ENCODE measurements at places on chromosomes 2 and 18.
A peak's percentile ranks its signal among the peaks of the same experiment; 100 is the strongest.

GRCh38 chr2:119013671-119014070, 71.7 kb downstream of the MARCO start:
- no peak for DNase-seq

- DNase-seq: peak; percentile 58
Measured at GRCh38 chr2:15359716-15360531, 201.2 kb downstream of the NBAS start.

- peak; percentile 93 for DNase-seq
Measured at GRCh38 chr2:232260075-232260474, 118.5 kb upstream of the ALPP start.

DNA sequence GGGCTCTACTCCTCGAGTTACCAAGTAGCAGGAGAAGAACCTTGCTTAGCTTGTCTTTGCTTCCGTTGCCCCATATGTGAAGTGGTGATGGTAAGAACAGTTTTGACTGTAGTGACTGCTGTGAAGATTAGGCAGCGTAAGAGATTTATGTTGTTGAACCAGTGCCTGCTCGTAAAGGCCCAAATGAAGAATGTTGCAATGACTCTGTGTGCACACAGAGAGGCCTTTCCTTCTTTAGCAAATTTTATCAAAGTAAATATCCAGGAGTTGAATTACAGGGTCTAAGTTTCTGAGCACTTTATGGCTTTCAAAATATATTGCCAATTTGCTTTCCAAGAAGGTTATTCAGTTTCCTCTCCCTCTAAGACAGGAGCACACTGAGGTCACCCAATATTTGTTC, 14.5 kb downstream of the NTSR2 start:
- no peak for DNase-seq

GRCh38 chr2:157692768-157693167, 64.1 kb upstream of the ACVR1C start:
- DNase-seq: no peak

GRCh38 chr2:219460424-219460926, 25.8 kb downstream of the SPEG start:
- DNase-seq: no peak

DNA sequence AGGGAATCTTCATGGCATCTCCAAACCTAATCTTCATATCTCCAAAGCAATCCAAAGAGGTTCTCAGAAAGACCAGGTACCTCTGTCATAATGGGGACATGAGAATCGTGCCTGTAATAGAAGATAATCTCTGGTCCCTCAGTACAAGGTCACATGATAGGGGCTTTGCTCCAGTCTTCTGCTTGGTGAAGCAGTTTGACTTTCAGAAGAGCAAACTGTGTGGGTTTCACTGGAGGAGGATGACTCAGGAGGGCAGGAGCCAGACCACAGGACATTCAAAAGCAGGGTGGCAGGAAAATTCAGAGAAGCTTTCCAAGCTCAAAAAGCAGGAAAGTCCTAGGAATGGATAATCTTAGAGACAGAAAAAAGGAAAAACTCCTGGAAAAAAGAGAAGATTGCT, 10.6 kb upstream of the PAX3 start:
- no peak for DNase-seq

- DNase-seq: no peak
Measured at GRCh38 chr2:63027220-63027619, 23.4 kb upstream of the OTX1 start.

DNA sequence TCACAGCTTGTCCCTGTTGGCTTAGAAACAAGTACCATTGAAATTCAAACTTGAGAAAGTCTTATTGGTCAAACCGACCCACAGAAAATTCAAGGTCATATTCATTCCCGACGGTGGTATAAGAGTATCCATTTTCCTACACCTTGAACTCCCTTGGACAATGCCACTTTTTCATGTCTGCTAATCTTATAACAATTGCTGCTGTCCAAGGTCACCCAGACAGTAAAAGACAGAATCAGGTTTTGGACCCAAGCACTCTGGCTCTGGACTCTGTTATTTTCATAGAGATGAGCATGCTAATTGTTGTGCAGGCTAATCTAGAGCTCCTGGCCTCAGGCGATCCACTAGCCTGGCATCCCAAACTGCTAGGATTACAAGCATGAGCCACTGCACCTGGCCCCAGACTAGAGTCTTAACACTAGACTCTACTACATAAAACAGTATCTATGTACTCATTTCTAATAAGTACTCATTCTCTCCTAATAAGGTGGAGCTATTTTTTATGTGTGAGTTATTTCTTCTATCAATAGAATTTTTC, 57.8 kb downstream of the C2orf76 start:
- no peak for DNase-seq

DNA sequence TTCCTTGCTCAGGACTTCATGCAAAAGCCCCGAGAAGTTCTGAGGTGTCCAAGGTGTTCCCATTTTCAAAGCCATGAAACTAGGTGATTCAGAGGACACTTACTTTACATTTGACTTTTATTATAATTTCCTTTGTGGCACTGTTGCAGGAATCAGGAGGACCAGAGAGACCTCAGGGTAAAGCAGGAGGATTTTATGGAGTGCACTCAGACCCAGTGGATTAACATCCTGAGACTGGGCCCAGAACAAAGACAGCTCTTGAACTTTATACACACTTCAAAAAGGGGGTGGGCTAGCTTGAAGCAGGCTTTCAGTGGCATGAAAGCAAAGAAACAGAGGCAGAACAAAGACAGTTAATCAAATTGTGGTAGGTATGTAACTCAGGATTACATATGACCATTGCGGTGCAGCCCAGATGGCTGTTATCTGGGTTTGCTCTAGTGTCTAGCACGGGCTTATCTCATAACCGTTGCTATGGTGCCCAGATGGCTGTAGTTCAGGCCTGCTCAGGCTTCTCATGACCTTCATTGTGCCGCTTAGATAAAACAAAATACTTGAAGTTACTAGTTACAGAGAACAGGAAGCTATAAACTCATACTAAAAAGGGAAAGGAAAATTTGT, 39.4 kb downstream of the TMEM182 start:
- DNase-seq: no peak

GRCh38 chr2:46377666-46378560, 80.7 kb downstream of the EPAS1 start:
- DNase-seq: no peak

GRCh38 chr2:106745468-106745867, 140.5 kb downstream of the ST6GAL2 start:
- no peak for DNase-seq

GRCh38 chr2:151795646-151796240, 32.5 kb downstream of the ARL5A start:
- no peak for DNase-seq

GRCh38 chr2:119059940-119060339, 98.6 kb downstream of the C1QL2 start:
- no peak for DNase-seq

- DNase-seq: no peak
Measured at GRCh38 chr18:63903851-63904570, 3.7 kb upstream of the SERPINB10 start.

- DNase-seq: peak; percentile 20
Measured at GRCh38 chr2:99354070-99354469, 16.9 kb downstream of the EIF5B start.

DNA sequence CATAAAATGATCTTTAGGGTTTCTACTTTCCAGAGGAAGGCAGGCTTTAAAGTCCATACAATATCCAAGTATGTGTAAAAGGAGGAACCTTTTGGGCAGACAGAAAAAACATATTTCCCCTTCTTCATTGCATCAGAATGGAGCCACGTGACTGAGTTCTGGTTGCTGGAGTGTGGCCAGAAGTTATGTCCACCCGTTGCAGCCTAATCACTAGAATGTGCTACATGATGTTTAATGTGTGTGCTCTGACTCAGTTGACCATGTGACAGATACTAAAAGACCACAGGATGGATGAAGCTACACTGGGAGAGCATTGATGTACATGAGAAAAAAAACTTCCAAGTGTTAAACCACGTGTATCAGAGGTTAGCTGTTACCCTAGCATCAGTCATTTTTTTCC, 460.9 kb downstream of the RIT2 start:
- no peak for DNase-seq

DNA sequence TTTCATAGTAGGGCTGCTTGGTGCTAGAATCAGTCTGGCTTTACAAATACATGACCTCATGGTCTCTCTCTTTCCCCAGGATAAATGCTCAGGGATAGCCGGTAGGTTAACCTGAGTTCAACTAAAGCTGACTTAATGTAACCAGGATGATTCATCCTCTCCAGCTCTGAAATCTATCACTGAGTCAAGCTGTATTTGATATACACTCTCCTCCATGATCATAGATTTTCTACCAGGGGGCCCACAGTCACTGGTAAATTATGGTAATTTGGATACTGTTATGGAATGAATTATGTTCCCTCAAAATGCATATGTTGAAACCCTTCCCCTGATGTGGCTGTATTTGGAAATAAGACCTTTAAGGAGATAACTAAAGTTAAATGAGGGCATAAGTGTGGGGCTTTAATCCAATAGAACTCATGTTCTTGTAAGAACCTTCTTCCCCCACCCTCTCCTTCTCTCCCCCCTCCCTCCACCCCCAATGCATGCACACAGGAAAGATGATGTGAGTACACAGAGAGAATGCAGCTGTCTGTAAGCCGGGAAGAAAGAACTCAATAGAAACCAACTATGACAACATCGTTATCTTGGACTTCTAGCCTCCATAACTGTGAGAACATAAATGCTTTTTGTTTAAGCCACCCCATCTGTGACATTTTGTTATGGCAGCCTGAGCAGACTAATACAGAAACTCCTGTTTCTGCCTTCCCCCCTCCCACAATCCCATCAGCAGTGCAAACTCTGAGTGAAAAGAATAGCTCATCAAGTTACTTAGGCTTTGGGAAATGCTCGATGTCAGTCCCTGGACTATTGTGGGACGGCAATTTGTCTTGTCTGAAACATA, 134.9 kb upstream of the KYNU start:
- no peak for DNase-seq

DNA sequence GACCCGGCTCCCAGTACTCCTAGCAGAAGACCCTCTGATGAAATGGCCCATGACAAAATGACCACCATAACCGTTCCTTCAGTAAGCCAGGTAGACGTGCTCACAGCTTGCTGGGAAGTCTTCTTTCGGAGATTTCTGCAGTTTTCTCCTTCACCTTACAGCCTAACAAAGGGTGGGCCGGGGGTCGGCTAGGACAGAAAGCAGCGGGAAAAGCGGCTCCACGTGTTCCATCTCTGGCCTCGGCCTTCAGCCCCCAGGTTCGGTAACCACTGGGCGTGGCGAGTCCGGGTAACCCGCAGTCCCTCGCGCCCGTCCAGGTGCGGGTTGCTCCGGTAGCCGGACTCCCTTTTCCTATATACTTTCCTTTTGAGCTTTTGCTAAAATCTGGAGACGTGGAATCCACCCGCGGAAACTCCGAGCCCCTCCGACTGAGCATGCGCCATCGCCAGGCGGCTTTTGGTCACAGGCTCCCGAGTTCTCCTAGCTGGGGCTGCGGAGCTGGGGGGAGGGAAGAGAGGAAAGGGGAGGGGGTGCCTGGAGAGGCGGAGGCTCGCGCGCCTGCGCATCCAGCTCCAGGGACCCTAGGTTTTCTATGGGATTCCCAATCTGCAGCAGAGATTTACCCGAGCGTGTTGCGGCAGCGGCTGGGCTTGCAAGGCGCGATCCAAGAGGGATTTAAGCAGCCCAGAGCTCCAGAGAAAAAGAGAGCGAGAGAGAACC, at the start of gene VSNL1:
Gene VSNL1 (plus strand): TSS at position 604 of the 720 bp plus-strand sequence. CDS start 51,379 bp downstream, outside the sequence.
- peak; percentile 33 for DNase-seq

DNA sequence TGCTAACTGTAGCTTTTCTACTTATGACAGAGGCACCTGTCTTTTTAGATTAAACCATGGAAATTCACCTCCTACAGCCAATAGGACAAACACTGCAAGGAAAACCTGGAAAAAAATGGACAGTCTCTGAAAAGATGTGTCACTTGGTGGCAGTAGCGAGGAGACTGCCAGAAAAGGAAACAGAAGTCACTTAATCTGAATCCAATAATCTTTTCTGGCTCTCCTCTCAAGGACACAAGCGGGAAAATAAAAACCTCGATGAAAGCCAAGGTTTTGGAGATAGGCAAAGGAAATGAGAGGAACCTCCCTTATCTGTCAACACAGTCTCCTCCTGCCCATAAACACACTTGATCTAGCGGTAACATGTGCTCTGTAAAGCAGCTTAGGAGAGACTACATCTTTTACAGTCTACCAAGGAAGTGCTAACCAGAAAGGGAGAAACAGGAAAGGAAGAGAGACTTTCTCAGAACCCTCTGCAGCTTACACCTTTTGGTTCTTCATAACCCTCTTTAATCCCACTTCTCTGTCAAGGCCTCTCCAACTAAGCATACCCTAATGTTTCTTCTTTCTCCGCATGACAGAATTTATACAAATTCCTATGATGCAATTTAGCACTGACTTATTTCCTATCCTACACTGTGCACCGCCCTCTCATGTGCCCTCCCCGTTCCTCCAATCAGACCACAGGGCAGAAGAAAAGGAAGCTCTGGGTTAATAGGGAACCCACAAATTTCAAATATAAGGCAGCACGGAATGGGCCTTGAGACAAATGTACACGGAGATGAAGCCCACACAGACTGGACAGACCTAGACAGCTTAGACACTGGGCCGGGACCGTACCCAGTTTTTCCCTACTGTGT, 52.8 kb downstream of the CLASP1 start:
- DNase-seq: peak; percentile 83

GRCh38 chr2:219002395-219003266, 9.4 kb upstream of the CRYBA2 start:
- DNase-seq: no peak

DNA sequence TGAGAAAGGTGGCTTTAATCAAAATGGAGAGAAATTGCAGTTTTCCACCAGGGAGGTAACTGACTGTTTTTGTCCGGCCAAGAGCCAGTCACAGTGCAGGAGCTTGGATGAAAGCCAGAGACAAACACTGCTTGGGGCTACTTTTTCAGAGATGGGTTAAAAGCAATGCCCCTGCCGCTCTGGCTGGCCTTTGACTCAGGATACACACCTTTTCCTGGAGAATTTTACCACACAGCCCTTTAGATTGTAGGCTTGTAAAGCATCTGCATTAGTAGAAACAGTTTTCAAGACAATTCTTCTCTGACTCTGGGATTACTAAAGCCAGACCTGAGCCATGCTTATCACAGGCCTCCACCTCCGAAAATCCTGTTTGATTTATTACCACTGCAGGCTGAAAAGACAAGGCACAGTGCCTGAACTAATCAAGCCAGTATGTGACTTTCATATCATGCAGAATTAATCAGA, 79.7 kb downstream of the CCBE1 start:
- DNase-seq: no peak
